Activated naive CD4-positive, alpha-beta T cell (primary cell): ENCODE measurements at places on chromosomes 7 and 10.

GRCh38 chr7:45143616-45144015 lies 14.0 kb upstream of the RAMP3 start:
- DNase-seq = no peak

DNA sequence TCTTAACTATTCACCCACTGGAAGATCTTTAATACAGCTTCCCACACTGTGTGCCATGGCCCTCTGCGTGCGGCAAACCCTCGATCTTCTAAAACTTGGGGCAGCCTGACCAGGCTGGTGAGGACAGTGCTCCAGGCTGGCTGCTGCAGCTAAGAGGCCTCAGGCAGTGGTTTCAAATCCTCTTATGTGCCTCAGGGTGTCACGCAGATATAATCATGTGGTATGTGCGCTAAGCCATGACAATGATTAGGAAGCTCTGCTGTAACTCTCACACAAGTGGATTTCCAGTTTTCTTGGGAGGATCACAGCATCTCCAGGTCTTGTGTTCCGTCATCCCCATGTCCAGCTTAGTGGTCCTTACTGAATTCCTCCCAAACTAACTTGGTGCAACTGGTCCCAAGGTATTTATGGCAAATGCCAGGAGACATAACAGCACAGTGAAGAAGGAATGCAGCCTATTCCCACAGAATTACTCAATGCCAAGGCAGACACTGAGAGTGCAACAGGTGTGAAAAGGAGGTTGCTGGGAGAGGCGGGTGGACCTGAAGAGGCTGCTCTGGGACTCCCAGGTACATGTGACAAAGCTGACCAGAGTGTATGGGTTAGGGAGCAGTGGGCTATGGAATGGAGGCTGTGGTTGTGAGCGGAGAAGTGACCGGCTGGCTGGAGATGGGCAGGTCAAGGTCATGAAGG lies 2.3 kb downstream of the HPS1 start:
- DNase-seq = no peak

DNA sequence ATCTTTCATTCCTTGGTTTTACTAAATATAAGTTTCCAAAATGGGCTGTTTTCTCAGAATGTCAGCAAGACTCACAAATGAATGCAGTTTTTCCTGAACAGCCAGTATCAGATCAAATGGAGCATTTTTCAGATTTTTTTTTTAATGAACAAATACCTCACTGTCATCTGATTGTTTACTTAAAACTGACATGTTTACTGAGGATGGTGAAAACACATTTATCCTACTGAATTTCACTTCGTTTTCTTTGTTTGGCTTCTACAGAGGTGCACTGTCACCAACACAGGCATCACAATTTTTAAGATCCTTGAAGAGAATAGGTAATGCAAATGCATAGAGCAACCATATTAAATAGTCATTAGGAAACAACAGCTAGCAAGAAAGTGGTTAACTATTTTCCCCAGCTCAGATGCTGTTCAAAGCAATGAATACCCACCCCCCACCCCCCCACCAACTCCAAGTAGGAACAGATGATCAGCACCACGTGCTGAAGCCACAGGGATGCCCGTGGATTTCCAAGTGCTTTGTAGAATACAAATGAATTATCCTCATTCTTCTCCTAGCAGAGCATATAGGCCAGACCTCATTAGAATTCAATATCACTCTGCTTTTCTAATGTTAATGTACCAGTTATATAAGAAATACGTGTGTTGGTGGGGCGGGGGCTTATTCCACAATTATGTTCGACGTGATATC lies 205.9 kb downstream of the SKAP2 start:
- DNase-seq = no peak

DNA sequence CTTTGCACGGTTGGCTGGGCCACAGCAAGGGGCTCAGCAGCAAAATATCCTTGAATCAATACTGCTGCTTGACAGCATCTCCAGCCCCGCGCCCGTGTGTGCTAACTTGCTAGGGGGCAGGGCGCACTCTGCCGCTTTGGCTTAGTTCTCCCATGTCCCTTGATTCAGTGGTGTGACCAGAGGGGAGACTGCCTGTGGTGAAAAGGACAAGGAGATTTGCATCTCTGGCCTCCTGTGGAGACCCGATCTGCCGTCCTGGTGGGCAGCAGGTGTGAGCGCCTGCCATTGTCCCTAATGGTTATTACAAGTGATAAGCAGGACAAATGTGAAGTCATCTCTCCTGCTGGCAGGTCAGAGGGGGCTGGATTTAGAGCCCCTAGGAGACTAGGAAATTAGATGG lies 500.2 kb upstream of the GALNT17 start:
- DNase-seq = no peak

DNA sequence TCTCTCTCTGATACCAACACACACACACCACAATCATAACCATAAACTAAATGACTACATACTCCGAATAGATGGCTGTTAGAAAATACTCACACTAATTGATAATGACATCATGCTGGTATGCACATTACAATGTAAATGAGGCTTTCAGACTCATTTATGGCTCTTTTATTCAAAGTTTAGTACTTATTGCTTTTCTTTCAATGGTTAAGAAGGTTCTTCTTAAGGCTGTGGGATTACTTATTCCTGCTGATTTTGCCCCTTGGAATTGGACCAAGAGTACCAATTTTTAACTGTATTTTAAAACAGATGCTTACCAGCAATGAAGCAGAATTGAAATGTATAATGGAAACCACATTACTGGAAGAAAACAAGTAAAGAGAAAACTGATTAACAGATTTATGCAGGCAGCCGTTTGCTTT lies 20.6 kb upstream of the CABCOCO1 start:
- DNase-seq = no peak

DNA sequence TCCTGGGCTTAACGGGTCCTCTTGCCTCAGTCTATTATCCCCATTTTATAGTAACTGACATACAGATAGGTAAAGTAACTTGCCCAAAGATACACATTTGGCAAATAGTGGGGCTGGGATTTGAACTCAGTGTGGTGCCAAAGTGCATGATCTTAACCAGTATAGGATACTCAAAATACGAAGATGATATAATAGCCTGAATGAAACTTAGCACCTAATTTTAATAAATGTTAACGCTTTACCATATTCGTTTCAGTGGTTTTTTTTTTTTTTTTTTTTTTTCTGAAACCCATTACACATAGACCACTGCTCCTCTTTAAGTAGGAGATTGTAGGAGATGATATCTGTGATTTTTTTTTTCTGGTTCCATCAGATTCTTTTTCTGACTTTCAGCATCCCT lies 21.4 kb downstream of the ACTR3B start:
- no peak for DNase-seq

- no peak for DNase-seq
Measured at GRCh38 chr10:79417266-79417665, 28.2 kb downstream of the ZCCHC24 start.

- DNase-seq = no peak
Measured at GRCh38 chr7:24755541-24756407, 1.5 kb downstream of the GSDME start.

GRCh38 chr7:127446842-127447241 lies 54.3 kb upstream of the ZNF800 start:
- no peak for DNase-seq
